ENCODE measurements at places on chromosomes 5 and 9.
A peak's percentile ranks its signal among the peaks of the same experiment; 100 is the strongest.

GRCh38 chr9:111945216-111945615 lies 48.6 kb downstream of the UGCG start:
- DNase-seq = no peak

DNA sequence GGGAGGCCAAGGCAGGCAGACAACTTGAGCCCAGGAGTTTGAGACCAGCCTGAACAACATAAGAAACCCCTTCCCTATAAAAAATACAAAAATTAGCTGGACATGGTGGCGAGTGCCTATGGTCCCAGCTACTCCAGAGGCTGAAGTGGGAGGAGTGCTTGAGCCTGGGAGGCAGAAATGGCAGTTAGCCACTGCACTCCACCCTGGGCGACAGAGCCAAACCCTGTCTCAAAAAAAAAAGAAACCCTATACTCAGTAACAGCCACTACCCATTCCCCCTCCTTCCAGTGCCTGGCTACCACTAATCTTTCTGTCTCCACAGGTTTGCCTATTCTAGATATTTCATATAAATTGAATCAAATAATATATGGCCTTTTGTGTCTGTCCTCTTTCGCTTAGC lies 14.3 kb upstream of the SIL1 start:
- DNase-seq = no peak

DNA sequence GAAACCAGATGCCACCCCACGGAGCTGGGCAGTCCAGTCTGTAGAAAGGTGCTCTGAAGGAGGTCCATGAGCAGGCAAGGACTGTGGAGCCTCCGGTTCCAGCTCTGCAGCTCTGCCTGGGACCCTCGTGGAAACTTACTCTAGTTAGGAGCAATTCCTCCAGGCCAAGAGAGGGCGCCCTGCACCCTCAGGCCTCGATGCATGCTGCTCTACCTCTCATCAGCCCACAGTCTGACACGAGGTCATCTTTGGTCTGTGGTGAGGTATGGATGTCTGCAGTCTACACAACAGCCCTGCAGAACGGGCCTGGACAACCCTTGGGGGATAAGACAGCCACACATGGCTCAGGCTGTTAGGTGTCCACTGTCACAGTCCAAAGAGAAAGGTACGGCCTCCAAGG lies 50.6 kb upstream of the UBTD2 start:
- DNase-seq = no peak

GRCh38 chr5:137858954-137859353 lies 8.7 kb upstream of the MYOT start:
- DNase-seq = no peak

DNA sequence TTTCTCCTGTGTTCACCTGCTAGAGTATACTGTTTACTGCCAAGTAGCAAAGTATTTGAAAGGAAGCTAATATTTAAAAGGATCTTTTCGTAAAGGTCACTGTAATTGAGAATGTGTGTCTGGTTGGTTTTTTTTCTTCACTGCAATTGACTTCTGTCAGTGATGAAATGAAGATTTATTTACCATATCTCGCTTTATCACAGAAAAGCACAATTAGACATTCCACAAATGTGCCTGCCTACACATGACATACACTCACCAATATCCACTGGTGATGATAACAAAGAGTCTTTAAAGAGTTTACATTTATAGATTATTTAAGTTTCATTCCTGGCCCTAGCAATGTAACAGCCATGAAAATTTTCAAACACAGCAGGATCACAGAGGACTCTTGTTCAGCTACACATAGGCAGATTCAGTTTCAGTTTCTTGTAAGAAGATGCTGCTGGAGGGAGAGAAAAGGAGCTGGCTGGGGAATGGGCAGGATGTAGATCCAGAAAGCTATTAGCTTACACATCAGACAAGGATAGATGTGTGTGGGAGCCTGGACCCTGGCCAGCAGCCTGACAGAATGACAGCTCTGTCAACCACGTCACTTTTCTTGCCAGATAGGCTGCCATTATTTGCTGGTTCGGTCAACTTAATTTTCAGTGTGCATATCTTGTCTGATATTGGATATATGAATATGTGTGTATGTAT lies 104.0 kb downstream of the GDNF start:
- no peak for DNase-seq

- DNase-seq = no peak
These were observed 107.6 kb downstream of the MUSK start for GRCh38 chr9:110776221-110776620.

DNA sequence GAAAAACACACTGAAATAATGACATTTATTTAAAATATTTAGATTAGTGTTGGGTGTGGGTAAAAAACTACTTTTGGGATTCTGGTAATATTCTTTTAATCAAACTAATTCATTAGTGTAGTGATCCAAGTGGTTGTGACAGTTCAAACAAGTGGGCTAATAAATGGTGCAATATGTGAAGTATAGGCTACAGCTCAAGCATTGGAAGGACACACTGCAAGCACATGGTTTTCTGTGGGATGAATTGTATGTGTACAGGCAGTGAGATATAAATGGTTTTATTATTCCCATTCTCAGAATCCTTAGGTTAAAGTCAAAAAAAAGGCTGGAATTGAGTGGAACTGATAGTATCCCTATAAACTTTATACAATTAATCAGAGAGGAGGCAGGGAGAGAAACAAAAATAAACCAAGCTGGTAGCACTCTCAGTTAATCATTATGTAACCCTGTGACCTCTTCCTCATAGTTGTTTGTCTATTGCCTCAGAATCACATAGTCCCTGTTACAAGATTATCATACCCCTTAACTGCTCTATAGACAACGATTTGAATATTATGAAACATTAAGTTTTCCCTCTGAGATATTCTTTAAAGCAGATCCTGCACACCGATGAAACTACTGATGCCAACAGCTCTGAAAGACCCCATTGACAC lies 1755.4 kb upstream of the ACO1 start:
- no peak for DNase-seq

GRCh38 chr5:6948562-6948961 lies 235.3 kb downstream of the TENT4A start:
- DNase-seq = no peak

GRCh38 chr9:87800456-87800855 lies 74.5 kb downstream of the CTSL start:
- no peak for DNase-seq

DNA sequence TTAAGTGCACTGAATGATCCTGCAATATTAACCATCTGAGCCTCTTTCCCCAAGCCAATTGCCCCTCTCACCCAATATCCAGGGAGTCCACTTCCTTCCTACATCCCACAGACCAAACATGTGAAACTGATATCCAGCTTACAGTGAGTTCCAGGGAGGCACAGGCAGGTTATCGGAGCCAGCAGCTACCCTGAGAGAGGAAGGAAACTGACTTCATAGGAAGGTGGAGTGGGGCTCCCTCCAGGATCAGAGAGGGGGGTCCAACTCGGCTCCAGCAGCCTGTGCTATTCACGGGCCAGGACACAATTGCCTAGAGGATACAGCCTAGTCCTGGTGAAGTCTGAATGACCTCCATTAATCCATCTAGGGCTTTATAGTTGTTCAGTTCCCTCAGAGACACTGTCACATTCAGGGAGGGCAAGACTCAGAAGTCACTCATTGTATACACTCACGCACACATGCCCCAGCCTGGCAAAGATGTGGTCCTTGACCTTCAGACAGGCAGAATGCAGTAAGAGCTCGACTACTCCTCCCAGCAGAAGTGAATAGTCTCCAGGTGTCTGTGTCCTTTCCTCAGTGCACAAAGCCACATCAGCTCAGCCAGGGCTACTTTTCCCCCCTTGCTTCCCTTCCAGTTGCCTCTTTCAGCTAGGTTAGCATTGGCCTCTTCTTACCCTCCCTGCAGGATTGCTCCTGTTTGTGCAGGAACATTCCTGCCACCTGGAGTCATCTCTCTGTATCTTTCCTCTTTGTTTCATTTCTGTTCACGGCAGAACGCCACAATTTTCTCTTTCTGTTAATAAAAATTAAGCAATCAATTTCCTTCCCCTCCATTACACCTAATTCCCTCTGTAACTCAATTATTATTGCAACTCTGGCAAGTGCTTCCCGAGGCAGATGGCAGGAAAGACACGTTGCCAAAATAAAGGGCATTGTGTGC lies 501.7 kb downstream of the ARHGEF28 start:
- no peak for DNase-seq

DNA sequence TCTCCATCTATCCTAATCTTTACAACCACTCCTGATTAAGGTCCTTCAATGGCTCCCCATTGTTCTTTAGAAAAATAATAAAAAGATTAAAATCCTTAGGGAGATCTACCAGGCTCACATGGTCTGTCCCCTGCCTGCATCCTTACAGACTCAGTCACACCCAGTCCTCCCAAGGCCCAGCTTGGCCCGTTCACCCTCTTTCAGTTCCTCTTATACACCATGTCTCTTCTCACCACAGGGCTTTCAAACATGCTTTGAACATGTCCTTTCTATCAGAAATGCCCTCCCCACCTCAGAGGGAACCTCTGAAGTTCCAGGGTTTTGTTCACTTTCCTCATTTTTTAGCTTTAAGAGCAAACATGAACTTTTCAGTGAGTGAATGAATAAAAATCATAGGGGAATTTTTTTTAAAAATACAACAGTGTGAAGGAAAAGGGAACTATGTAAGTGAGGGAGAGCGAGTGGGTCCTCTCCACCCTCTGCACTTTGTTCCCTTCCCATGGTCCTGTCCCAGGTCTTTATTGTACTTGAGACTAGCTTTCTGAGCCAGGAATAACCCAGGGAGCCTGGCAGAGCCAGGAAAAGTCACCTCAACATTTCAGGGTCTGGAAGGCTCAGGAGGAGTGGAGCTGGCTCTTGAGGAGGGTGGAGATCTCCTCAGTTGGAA lies 55.3 kb downstream of the TRPC7 start:
- DNase-seq = no peak

DNA sequence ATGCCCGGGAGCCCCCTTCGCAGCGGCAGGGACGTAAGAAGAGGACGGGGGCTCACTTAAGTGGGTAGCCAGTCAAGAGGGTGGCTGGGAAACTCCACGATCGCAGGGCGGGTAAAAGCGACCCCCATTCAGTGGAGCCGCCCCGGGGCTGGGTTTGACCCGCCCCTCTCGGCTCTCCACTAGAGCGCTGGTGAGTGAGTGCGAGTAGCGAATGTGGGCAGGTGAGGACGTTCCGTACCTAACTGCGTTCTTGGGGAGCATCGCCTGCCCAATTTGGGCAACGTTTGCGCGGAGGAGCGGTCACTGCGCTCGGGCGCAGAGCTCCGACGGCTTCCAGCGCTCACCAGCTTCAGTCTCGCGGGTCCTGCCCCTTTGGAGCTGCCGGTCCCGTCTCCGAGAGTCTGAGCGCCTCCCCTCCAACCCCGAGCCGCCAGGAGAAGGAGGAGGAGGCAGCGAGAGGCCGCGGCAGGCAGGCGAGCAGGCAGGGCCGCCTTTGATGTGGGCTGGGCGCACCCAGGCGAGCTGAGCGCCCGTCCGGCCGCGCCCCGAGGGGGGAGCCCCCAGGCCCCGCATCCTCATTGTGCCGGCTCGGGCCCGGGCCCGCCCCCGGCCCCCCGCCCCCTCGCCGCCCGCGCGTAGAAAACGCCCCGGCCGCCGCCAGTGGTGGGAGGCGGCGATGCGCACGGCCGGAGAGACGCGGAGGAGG lies at the start of gene FGF18:
Gene FGF18, plus strand, starts transcription at position 666 of the 706 bp plus-strand sequence. CDS start 553 bp downstream, outside the sequence.
- peak; percentile 4 for DNase-seq

DNA sequence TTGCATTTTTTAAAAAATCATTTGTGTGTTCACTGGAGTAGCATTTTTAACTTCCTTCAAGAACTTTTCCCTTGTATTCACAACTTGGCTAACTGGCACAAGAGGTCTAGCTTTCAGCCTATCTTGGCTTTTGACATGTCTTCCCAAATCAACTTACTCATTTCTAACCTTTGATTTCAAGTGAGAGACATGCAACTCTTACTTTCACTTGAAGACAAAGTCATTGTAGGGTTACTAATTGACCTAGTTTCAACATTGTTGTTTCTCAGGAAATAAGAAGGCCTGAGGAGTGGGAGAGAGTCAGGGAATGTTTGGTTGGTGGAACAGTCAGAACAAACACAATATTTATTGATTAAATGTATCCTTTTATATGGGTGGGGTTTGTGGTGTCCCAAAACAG lies 95.0 kb upstream of the C9orf72 start:
- no peak for DNase-seq

Measured in fibroblast of skin of left biceps (primary cell).